T-cell (primary cell): ENCODE measurements at places on chromosomes 16 and 17.
A peak's percentile ranks its signal among the peaks of the same experiment; 100 is the strongest.

DNA sequence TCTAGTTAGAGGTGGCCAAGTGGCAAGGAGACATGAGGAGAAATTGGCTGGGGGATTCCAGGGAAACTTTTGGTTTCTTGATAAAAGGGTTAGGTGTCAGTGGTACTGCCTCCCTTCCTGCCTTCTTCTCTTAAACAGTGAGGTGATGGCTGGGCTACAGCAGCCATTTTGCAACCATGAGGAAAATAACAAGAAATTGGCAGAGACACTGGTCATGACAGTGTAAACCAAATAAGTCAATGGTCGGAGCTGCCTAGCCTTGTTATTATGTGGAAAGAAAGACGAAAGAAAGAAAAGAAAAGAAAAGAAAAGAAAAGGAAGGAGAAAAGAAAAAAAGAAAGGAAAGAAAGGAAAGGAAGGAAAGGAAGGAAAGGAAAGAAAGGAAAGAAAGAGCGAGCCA lies 63.9 kb downstream of the CPPED1 start:
- DNase-seq: no peak

- no peak for DNase-seq
These were observed 191.6 kb downstream of the CCDC182 start for GRCh38 chr17:57553526-57553925.

- no peak for DNase-seq
These were observed 13.6 kb downstream of the ATPAF2 start for GRCh38 chr17:18025241-18025944.

DNA sequence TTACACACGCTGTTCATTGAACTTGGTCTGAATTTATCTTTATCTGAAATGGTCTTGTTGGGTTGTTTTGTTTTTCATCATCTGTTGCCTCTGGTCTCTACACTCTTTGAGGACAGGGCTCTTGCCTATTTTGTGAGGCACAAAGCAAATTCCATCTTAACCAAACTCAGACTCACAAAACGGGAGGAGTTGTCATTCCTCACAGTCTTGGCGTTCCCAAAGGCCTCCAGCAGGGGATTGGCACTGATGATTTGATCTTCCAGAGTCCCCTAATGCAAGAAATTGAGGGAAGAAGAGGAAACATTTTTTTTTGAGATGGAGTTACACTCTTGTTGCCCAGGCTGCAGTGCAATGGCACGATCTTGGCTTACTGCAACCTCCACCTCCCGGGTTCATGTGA lies 8.7 kb downstream of the MYH3 start:
- no peak for DNase-seq

GRCh38 chr17:36011201-36011600 lies 6.6 kb downstream of the CCL23 start:
- DNase-seq: no peak

DNA sequence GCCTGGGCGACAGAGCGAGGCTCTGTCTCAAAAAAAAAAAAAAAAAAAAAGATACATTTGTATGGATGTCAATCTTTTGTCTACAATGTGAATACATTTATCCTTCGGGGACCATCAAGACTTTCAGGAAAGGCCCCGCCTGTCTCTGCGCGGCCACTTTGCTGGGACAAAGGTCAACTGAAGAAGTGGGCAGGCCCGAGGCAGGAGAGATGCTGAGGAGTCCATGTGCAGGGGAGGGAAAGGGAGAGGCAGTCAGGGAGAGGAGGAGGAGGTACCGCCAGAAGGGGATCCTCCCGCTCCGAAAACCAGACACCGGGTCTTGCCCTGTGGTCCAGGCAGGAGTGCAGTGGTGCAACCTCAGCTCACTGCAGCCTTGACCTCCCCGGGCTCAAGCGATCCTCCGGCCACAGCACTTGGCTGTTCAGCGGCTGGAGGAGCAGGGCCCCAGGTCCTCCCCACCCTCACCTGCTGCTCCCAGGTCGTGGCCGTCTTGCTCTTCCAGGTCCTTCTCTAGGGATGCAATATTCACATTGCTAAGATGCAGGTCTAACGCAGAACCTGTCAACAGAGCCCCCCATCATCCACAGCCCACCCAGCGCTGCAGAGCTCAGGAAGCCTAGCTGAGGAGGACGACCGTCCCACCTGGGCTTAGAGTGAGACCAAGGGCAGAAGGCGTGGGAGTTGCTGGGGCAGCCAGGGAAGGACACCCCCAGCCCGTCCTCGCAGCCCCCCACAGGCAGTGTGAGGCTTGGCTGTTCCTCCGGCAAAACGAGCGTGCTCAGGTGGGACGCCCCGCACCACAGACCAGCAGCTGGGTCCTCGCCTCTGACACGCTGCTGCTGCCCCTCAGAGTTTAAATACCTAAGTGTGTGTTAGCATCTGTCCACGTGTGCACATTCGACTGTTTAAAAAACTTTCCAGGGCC lies 19.6 kb downstream of the GNPTG start:
- DNase-seq: no peak

- DNase-seq: no peak
These were observed 247.4 kb downstream of the PRKCA start for GRCh38 chr17:66549731-66550207.

DNA sequence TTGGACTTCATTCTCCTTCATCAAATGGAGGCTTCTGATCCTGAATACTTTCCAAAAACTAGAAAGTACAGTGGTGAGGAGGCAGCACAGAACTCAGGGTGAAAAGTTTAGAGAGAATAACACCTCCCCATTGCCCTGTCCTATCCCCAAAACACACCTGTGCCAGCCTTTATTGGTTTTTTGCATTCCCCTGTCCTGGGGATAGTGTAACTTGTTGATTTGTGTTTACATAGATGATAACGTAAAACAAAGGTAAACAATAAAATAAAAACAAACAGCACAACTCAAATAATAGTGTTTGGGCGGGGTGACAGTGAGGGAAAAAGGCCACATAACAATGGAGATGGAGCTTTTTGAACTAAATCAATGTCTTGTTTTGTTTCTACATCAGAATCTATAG lies 1917.7 kb downstream of the TP53TG3F start:
- no peak for DNase-seq

GRCh38 chr17:8016632-8017424 lies 14.4 kb downstream of the GUCY2D start:
- peak; percentile 52 for DNase-seq

DNA sequence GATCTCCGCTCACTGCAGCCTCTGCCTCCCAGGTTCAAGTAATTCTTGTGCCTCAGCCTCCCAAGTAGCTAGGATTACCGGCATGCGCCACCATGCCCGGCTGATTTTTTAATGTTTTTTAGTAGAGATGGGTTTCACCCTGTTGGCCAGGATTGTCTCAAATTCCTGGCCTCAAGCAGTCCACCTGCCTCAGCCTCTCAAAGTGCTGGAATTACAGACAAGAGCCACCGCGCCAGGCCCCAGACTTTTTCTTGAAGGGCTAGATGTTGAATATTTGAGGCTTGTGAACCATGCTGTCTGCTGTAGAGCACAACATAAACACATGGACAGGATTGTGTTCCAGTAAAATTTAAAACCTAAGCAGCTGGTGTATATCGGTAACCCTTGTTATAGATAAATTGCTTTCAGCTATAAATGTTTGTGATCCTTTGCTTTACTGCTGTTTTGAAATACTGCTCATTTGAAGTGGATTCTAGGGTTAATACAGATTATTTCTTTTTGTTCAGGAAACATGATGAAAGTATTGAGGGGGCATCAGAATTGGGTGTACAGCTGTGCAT lies 12.4 kb downstream of the WSB1 start:
- DNase-seq: no peak

DNA sequence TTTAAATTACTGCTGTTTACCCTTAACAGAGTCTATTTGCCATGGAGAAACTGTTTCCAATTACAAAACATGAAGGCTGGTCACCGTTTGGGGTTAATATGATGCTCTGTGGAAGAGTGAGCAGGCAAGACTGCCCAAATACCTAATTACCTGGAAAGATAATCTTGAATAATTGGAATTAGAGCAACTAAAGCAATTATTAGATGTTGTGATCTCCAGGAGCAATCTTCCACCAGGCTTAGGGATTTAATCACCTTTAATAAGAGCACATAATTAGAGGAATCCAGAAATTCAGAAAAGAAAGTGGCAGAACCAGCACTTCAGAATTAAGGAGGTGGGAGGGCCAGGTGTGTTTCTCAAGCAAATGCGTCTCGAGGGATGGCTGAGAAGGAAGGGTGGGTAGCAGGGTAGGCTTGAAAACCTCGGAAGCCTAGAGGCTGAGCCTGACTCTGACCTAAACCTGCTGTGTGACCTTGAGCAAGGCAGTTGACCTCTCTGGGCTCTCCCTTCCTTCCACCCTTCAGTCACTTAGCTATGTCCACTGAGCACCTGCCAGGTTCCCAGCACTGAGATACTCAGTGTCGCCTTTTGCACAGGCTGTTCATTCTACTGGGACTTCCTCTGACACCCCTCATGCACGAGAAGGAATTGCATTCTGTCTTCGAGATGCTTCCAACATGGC lies 113.2 kb downstream of the GSG1L start:
- DNase-seq: no peak

- no peak for DNase-seq
These were observed 527.6 kb downstream of the TMEM114 start for GRCh38 chr16:8062677-8063076.

GRCh38 chr16:68384288-68385161 lies 63.8 kb downstream of the SMPD3 start:
- no peak for DNase-seq

GRCh38 chr17:70320673-70321345 lies 151.5 kb downstream of the KCNJ2 start:
- DNase-seq: no peak

DNA sequence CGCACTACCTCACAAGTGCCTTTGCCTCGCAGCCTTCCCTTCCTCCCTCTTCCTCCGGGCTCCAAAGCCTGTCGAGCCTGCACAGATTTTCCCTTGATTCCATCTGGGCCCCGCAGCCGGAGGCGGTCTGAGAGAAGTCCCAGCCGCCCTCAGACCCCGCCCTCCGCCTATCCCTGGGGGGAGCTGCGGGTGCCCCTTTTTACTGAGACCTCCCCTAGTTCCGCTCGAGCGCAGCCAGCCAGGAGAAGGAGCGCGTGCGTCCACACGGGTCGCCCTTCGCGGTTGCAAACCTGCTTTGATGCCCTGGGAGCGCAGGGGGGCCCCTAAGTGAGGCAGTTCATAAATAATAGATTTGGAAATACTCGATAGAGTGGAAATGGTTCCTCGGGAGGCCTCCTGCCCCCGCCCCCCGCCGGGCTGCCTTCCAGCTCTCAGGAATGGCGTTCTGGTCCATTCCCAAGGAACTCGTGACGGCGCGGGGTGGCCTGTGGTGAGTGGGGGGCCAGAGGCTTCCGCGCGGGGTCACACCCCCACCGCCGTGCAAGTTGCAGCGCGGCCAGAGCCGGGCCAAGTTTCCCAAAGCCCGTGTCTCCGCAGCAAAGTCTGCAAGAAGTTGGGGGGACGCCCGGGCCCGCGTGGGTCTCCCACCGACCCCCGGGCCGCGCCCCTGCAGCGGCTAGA lies 610 bp downstream of the C16orf74 start:
- DNase-seq: peak; percentile 19

DNA sequence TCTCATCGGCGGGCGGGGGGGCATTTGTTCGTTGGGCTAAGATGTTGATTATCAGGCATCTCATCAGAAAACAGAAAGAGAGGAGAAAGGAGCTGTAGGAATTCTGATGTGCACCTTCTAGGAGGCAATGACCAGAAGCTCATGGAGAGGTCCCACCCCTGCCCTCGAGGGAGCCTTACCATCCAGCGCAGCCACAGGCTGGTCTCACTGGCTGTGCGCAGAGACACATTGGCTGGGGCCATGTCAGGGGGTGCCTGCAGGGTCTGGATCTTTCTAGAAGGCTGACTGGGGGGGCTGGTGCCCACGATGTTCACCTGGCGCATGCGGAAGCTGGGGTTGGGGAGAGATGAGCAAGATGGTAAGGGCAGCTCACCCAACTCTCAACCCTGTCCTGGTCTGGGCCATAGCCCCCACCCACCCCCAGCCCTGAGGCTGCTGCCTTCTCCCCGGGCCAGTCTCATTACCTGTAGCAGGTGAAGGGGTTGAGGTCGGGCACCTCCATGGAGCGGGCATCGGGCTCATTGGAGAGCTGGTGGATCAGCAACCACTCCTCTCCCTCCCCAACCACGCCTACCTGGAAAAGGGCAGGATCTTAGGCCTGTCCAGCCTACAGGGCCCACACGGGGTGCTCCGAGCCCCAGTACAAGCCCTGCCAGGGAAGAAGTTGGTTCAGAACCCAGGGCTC lies 86.2 kb upstream of the CDC42EP4 start:
- DNase-seq: no peak

- no peak for DNase-seq
These were observed 13.3 kb upstream of the RAI1 start for GRCh38 chr17:17667947-17668346.

- DNase-seq: no peak
These were observed 5.9 kb upstream of the CORO6 start for GRCh38 chr17:29628644-29629043.

DNA sequence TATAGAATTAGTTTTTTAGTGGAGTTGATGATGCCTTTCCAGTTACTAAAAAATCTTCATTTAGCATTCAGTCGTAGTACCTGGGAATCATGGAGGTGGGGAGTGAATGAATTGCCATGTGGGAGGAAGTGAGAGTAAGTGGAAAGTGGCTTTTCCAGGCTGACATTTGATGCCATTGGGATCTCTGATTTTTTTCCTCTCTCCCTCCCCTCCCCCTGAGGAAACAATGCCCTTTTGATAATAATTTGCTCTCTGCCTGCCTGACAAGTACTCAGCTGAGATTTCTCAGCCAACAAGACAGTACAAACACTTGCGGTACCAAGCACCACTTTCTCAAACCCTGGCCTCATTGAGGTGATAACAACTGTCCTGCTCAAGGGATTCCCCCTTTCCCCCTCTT lies 2.2 kb downstream of the UBE2Z start:
- DNase-seq: no peak

GRCh38 chr16:67372664-67373063 lies 20.6 kb downstream of the TPPP3 start:
- no peak for DNase-seq

- peak; percentile 12 for DNase-seq
These were observed 1.6 kb upstream of the DHRS11 start for GRCh38 chr17:36590082-36590481.

DNA sequence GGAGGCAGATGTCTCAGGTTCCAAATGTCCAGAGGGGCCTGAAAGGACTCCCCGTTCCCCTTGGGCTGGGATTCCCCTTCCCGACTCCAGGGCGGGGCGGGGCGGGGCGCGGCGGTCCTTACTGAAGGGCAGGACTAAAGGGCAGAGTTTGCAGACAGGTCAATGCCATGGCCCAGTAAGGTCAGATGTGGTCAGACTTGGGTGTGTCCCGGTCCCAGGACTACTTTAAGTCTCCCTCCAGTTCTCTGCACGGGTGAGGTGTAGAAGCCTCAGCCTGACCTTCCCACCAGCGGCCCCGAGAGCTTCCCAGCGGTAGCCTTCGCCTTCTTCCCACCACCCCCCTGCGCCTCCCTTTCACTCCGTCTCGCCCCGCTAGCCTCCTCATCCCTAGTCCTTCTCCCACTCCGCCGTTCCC lies 532 bp downstream of the KDM6B start:
- peak; percentile 49 for DNase-seq

DNA sequence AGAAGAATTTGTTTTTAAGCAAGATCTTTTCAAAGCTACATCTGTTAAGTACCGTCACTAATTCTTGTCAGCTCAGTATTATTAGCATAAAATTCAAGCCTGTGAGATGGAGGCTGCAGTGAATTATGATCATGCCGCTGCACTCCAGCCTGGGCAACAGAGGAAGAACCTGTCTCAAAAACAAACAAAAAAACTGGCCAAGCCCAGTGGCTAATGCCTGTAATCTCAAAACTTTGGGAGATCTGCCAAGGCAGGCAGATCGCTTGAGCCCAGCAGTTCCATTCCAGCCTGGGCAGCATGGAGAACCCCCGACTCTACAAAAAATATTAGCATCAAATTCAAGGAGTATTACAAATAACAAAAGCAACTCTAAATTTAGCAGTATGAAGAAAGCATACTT lies 88.0 kb downstream of the STXBP4 start:
- DNase-seq: no peak

- no peak for DNase-seq
These were observed 65.8 kb upstream of the CHMP6 start for GRCh38 chr17:80925688-80926335.
